ENCODE measurements at places on chromosomes 16 and 17. TPM values are rescaled to one million over a fixed set of nuclear protein-coding genes. Genes with fewer than 3 reads are reported as not detected.

The MYOCD gene
- 0.44 TPM for total RNA-seq

The ZNF205 gene
- total RNA-seq: 14.1 TPM

The HBQ1 gene
- 2.5 TPM for total RNA-seq

The NPIPB2 gene
- 2.5 TPM for total RNA-seq

The CLEC18A gene
- 0.44 TPM for total RNA-seq

The SDK2 gene
- 18.8 TPM for total RNA-seq

The XAF1 gene
- total RNA-seq: 8.3 TPM

The EVPL gene
- total RNA-seq: not detected

The DCTPP1 gene
- 13.0 TPM for total RNA-seq

The SPN gene
- 0.31 TPM for total RNA-seq

The TERB1 gene
- not detected for total RNA-seq

The PPL gene
- total RNA-seq: 1.1 TPM

The ITGA2B gene
- total RNA-seq: 2.0 TPM

The ACAP1 gene
- 12.1 TPM for total RNA-seq

The DNAAF8 gene
- 0.66 TPM for total RNA-seq

The ABCA8 gene
- total RNA-seq: 31.6 TPM

The NEUROD2 gene
- not detected for total RNA-seq

The RASD1 gene
- total RNA-seq: 5.2 TPM

The C17orf50 gene
- not detected for total RNA-seq
